ENCODE measurements at places on chromosomes 3 and 15.

- DNase-seq, result peak; percentile 55
Measured at GRCh38 chr3:196163666-196164493, 47.3 kb downstream of the ZDHHC19 start.

DNA sequence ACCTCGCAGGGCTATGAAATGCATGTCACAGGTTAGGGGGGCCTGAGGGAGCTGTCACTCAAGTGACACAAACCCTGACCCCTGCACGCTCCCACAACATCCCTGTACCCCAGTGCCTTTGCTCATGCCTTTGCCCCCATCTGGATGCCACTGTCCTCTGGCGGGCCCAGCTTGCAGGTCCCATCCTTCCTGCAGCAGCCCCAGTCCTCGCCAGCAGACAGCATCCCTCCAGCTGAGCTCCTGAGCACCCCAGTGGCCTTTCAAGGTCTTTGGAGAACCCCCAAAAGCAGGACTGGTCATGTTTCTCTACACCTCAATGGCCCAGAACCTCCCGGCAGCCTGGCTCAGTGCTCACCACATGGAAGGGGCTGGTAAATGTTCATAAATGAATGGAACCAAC, 170.4 kb downstream of the ADAMTS17 start:
- DNase-seq, result no peak

GRCh38 chr3:161415506-161416231, 44.4 kb upstream of the SPTSSB start:
- DNase-seq, result no peak

DNA sequence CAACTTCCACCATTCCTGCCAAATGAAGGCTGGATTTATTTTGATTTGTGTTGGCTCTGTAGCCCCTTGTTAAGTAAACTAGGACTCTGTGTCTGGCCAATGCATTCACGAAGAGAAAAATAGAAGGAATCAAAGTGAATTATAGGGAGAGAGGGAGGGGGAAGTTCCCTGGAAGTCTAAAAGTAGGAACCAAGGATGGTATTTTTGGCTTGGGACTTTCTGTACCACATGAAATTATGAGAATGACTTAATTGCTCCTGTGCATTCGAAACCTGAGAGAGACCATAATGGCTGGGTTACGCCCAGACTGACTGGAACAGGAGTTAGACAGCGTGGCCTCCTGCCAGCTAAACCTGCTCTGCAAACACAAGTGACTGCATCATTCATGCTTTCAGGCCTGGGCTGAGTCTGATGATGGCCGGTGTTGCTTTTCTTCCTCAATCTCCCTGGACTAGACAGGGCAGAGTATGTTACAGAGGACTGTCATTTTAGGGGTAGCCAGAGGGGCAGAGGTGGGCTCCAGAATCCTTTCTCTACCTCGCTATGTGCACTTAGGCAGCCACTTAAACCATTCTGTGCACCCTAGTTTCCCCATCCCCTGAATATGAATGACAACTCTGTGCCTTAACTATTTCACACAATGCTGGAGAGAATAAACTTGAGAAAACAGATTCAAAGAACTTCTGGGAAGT, 58.9 kb downstream of the MYO1E start:
- no peak for DNase-seq

DNA sequence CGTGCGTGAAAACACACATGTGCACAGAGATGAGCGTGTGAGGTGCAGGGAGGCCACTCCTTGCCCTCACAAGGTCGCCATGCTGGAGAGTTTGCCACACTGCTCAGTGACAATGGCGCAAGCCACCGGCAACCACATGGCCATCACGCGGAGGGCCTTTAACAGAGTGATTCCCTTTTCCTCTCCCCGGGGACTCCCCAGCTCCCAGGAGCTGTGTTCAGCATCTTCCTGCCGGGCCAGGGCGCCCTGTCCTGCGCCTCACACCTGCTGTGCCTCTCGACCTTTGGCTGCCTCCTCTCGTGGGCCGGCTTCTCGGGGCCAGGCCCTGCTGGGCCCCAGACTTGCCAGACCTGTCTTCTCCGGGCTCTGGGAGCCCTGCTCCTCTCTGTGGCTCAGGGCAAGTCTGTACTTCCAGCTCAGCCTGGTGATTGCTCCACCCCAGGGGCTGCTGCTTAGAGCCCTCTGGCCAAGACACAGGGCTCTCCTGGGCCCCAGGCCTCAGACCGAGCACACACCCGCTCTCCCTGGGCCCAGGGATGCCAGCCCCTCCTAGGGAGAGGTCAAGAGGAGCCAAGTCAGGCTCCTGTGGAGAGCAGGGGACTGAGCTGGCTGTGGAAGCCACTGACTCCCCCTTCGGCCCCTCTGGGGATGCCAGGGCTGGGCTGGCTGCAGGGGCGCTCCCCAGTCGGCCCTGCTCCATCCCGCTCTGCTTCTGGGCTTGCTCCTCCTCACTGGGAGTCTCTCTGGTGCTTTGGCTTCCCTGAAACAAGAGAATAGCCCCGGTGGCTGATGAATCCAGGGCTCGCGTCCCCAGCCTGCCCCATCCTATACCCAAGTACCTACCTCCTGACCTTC, 5.6 kb downstream of the CCDC9B start:
- no peak for DNase-seq

GRCh38 chr15:89799011-89799911, 15.4 kb downstream of the ANPEP start:
- DNase-seq, result no peak

- no peak for DNase-seq
Measured at GRCh38 chr3:172564499-172564898, 41.3 kb upstream of the TNFSF10 start.

DNA sequence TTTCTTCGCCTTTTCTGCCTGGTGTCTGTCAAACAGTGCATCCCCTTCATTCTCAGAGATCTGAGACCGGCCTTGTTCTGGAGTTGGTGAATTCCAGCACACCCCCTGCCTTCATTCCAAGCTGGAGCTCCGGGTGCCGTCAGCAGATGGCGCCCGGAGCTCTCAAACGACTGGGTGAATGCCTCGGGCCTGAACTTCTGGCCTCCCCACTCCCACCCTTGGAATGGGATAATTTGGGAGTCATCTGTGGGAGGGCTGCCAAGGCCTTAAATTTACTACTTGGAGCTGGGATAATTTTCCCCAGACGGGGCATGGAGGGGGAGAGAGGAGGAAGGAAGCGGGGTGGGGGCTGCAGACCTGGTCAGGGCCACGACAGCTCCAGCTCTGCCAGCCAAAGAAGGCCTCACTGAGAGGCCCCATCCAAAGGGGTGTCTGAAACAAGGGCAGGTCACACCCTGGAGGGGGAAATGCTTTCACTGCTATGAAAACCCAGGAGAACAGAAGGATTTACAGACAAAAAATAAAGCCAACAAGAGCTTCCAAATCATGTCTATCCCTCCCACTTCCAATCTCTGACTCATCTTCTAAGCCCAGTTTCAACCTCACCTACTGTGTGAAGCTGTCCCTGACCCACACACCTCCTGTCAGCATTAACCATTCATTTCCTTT, 187.9 kb downstream of the OPA1 start:
- peak; percentile 71 for DNase-seq

- DNase-seq, result no peak
Measured at GRCh38 chr3:71102111-71102983, 481.2 kb downstream of the FOXP1 start.

DNA sequence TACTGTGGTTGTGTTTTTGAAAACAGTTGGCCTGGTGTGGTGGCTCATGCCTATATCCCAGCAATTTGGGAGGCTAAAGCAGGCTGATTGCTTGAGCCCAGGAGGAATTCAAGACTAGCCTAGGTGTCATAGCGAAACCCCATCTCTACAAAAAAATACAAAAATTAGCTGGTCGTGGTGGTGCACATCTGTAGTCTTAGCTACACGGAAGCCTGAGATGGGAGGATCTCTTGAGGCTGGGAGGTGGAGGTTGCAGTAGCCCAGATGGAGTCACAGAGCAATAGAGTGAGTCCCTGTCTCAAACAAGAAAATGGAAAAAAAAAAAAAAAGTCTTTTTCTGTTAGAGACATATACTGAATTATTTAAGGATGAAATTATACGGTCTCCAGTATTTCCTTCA, 14.7 kb upstream of the LRRFIP2 start:
- DNase-seq, result no peak

DNA sequence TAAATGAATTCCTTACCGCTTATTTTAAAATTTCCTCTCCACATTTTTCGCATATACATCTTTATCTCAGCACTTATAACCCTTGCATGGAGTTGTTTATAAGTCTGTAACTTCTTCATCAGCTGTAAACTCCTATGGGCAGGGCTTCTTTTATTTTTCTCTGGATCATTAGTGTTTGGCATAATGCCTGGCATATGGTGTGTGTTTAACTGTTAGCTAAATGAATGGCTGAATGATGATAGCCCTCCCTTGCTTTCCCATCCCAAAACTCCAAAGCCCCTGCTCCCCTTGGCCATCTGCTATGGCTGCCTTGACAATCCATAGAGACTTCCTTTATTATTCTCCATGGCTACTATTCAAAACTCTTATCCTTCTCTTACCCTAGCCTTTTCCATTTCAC, 48.1 kb upstream of the SEMA6D start:
- no peak for DNase-seq

GRCh38 chr3:175335229-175335628, 476.1 kb downstream of the NAALADL2 start:
- DNase-seq, result no peak

DNA sequence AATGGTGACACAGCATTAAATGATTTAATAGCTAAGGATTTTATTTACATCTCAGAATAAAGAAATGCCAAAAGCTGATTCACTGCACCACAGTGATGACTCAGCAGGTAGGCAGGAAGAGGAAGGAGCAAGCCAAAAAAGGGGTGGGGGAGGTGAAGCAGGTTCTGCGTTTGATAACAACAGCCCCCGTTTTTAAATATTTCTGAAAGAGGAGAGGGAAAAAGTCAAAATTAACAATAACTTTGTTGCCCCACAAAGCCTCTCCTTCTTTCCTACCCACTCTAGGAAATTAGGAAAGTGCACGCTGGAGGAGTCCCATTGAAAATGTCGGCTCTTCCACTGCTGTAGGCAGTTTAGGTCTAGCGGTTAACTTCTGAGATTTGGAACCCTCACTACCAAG, 9.9 kb upstream of the CCDC54 start:
- DNase-seq, result peak; percentile 83

- DNase-seq, result no peak
Measured at GRCh38 chr3:119541547-119541946, 17.9 kb downstream of the CD80 start.

DNA sequence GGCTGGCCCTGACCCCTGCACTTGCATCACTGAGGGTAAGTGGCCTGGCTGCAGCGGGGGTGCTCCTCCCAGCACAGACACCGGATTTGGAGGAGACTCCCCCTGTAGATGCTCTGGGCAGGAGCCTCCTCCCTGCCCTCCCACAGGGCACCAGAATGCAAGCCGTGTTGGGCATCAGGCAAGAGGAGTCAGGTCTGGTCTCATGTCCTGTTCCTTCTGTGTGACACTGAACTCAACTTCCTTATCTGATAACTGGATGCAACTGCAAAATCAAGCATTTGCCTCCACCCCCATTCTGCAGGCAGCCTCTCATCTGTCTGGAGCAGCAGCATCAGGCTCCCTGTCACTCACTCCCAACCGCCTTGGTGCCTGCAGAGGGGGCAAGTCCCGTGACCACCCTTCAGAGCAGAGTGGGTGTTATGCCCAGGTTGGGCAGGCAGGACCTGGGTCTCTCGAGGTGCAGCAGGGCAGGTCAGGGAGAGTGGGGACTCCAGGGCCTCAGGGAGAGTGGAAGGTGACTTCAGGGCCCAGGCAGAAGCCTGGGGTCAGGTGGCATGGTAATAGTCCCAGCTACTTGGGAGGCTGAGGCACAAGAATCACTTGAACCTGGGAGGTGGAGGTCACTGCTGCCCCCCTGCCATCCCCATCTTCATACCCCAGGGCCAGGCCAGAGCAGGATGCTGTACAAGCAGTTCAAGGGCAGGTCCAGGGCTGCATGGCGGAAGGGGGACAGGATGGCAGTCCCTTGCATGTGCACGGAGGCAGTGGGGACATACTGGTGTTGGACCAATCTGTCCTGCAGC, 10.5 kb upstream of the RPL29 start:
- peak; percentile 61 for DNase-seq

- no peak for DNase-seq
Measured at GRCh38 chr15:69812861-69813261, 284.9 kb downstream of the TLE3 start.

GRCh38 chr15:84781495-84781894, 33.1 kb downstream of the ZNF592 start:
- DNase-seq, result no peak

DNA sequence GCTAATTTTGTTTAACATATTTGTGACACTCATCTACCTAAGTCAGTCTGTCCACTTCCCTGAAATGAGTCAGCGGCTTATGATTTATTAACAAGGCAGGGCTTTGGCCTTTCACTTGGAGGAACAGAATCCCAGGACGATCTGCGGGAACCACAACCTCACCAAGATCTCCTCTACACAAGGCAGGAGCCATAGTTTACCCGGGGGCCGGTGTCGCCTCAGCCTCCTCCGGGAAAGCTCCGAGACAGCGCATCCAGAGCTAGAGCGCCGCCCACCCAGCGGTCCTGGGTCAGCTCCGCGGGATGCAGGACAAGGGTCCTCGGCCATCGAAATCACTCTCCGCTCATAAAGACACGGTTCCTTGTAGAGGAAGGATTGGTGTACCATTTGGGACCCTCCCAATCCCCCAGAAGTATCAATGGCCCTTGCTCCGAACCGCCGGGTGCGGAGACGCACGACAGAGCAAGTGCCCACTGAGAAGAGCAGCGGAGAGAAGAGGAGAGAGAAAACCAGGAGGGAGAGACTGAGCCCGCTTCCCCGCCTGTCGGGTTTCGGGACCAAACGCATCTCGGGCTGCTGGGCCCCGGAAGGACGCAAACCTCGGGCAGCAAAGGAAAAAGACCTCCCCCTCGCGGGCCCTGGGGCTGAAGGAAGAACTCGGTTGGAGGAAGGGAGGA, 13.1 kb upstream of the ALCAM start:
- no peak for DNase-seq

- DNase-seq, result no peak
Measured at GRCh38 chr3:136836511-136837156, 17.7 kb downstream of the SLC35G2 start.

GRCh38 chr3:180063783-180064182, 27.0 kb upstream of the PEX5L start:
- DNase-seq, result no peak

- DNase-seq, result peak; percentile 35
Measured at GRCh38 chr15:58520464-58520863, 88.7 kb downstream of the LIPC start.

DNA sequence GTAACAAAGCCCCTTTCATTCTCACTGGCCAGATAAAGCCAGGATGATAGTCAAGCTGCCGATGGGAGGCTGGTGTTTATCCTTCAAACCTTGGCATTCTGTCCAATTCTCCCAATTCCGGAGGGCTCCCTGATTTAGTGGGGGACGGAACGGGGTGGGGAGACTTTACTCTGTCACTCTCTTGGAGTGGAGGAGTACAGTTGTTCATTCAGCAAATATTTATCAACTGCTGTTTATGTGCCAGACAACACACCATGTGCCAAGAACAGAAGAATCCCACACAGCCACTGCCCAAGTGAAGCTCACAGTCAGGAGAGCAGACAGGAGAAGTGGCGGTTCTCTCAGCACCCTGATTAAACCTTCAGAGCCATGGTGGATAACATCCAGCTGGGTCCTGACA, 63.3 kb downstream of the WNT5A start:
- DNase-seq, result no peak

- no peak for DNase-seq
Measured at GRCh38 chr3:161471211-161471610, 25.4 kb upstream of the OTOL1 start.
